ENCODE measurements at places on chromosomes 3 and 15.

GRCh38 chr3:38842266-38842965 is 26.4 kb upstream of the SCN10A start:
- no peak for DNase-seq

DNA sequence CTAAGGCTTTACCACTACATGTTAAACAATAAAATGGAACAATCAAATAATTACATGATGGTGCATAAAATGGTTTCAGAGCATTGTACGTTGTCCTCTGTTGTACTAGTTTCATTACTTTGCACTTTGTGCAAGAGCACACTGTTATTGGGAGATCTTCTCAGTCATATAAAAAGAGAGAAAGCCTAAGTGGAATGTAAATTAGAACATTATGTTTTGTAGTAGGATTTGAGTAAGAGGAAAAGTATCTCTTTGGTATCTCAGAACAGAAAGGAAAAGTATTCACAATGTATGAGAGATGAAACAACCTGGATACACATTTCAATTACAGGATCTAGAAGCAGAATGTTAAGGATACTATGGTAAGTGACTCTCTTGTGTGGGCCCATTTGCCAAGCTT is 26.9 kb upstream of the PLSCR2 start:
- no peak for DNase-seq

GRCh38 chr3:85572978-85573377 is 614.2 kb downstream of the CADM2 start:
- no peak for DNase-seq

GRCh38 chr15:89672221-89673164 is 6.7 kb downstream of the PLIN1 start:
- DNase-seq = no peak

DNA sequence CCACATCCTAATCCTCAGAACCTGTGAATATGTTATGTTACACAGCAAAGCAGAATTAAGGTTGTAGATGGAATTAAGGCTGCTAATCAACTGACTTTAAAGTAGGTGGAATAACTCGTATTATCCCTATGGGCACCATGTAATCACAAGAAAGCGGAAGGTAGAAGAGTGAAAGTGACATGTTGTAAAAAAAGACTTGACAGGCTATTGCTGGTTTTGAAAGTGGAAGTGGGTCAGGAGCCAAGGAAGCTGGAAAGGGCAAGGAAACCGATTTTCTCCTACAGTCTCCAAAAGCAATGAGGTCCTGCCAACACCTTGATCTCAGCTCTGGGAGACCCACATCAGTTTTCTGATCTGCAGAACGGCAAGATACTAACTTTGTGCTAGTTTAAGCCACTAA is 6.6 kb downstream of the TP63 start:
- no peak for DNase-seq

DNA sequence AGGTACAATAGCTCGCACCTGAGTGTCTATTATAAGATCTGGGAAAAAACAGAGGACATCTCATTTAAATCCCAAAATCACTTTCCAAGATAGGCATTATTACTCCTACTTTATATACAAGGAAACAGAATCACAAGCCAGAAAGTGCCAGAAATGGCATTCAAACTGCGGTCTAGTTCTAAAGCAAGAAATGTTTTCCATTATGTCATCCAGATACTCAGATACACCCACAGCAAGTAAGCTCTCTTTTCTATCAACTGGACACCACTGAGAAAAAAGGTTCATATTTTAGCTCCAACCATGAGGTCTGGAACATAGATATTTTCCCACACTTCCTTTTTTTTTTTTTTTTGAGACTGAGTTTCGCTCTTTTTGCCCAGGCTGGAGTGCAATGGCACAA is 8.1 kb downstream of the SLC33A1 start:
- no peak for DNase-seq

Data from epithelial cell of esophagus (primary cell).